Stimulated activated CD4-positive, alpha-beta T cell treated with anti-CD3 and anti-CD28 coated beads, Interleukin-1b, Interleukin-23, amount 100 ng/mL, for 1 hour (primary cell): ENCODE measurements at places on chromosomes 4 and X.
A peak's percentile ranks its signal among the peaks of the same experiment; 100 is the strongest.

DNA sequence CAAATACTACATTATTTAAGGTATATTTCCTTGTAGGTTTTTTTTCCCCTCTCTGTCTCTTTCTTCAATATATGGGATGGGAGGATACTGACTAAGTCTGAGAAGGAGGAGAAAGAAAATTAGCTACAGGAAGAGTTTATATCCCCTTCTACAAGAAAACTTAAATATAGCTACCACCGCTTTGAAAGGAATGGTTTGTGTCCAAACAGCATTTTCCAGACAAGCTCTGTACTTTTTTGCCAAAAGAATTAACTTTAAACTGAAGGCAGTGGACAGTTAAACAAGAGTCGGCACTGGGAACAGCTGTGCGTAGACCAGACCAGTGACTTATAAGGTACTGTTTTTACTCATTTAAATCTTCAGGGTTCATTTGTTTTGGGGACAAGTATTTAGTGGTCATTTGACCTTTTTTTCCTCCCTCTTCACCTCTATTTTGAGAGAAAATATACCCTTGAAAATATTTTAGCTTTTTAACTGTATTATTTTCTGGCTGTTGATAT, 303.7 kb downstream of the ARHGAP24 start:
- DNase-seq: no peak

GRCh38 chr4:66691101-66691500, 854.2 kb downstream of the CENPC start:
- DNase-seq: no peak

DNA sequence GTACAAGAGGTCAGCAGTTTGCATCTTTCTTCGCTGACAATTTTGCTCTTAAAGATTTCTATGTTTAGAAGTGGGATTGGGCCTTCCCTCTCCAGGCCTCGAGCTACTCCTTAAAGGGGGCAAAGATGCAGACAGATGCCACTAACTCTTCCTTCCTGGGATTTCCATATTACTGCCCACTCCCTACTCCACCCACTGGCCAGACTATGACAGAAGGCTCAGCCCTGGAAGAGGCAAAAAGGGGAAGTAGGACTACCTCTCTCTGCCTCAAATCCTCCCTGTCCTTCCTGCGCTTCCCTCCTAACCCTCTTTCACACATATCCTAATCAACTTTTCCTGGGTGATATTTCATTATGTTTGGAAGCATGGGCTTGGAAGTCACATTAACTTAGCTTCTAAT, 58.3 kb downstream of the EVC2 start:
- no peak for DNase-seq

DNA sequence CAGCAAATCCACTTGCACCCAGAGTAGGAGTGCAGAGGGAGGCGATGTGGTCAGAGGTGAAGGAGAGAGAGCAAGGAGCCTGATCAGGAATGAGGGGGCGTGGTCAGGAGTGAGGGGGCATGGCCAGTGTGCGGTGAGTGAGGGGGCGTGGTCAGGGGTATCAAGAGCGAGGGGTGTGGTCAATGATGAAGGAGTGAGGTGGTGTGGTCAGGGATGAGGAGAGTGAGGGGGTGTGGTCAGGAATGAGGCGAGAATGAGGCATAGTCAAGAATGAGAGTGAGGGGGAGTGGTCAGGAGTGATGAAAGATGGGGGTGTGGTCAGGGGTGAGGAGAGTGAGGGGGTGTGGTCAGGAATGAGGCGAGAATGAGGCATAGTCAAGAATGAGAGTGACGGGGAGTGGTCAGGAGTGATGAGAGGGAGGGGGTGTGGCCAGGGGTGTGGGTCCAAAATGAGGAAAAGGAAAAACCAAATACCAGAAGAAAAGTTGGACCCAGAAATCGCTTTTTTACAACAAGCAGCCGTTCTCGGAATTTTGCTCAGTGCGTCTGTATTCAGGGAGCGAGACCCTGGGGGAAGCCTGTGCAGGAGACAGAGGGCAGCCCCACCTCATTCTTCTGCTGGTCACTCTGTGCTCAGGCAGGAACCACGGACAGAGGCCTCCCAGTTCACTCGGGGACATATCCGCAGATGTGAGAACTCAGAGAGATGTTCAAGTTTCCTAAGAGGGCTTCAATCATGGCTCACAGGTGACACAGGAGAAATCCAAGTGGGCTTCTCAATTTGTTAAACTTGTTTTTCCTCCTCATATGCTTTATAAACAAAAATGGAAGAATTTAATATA, 47.5 kb downstream of the MAGEA1 start:
- no peak for DNase-seq

- DNase-seq: peak; percentile 12
These were observed 126.6 kb downstream of the ASB9 start for GRCh38 chrX:15143050-15143824.

GRCh38 chrX:64377753-64378152, 17.5 kb downstream of the MTMR8 start:
- no peak for DNase-seq

DNA sequence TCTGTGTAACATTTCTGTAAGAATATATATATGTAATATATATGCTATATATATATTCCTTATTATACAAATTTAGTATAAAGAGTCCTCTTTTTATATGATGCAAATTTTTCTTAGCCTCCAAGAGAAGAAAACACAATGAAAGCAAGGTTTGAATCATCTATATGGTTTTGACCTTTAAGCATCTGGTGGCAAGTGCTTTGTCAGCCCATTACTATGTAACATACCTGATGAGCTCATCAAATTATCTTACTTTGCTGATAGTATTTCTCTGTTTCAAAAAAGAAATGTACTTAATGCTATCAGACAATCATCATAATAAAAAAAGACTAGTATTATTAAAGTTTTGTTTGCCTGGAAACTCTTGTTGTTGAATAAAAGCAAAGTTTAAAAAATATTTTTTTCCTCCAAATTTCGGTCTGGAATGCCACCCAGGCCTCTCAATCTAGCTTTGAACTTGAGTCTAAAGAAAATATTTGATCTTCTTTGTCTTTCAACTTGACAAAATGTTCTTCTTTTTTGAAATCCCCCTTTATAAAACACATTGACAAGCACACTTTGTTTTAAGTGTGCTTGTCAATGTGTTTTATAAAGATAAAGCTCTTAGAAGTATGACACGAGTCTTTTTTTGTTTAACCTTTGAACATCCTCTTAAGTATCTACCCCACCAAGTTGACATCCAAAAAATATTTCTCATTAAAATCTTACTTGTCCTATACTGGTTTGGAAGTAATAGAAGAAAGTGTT, 26.2 kb downstream of the ZNF330 start:
- no peak for DNase-seq

DNA sequence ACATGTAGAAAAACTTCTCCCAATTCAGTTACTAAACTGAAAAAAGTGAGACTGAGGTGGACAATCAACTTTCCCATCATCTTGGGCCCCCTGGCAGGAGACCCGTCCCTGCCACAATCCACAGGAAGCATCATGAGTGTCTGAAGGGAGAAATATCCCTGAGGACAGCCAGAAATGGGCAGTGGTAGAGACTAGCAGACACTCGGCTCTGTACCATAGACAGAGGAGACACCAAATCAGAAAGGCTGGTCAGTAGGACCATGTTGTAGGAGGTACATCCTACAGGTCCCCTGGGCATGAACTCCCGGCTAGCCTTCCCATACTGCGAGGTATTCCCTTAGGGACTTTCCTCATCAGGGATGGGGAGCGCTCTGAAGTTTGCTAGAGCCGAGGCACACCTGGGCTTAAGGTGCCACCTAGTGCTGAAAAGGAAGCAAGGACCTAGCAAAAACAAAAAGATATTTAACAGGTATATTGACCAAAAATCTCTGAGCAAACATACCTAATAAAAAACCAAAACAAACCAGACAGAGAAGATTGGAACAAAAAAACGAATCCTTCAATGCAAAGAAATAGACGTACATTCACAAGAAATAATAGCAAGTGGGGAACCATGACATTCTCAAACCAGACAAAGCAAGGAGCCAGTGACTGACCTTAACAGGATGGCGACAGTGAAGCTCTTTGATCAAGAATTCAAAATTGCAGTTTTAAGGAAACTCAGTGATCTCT, 55.6 kb downstream of the HAUS3 start:
- no peak for DNase-seq

- no peak for DNase-seq
These were observed 122.5 kb downstream of the NFKB1 start for GRCh38 chr4:102623622-102624021.

DNA sequence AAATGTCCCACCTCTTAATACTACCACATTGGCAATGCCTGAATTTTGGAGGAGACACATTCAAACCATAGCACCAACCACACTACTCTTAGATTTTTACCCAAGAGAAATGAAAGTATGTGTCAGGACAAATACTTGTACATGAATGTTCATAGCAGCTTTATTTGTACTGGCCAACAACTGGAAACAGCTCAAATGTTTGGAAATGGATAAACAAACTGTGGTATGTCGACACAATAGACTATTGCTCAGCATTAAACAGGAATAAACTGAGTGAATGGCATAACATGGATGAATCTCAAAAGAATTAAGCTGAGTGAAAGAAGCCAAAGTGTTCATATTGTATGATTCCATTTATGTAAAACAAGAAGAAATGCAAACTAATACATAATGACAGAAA, 18.5 kb upstream of the EDA start:
- no peak for DNase-seq

DNA sequence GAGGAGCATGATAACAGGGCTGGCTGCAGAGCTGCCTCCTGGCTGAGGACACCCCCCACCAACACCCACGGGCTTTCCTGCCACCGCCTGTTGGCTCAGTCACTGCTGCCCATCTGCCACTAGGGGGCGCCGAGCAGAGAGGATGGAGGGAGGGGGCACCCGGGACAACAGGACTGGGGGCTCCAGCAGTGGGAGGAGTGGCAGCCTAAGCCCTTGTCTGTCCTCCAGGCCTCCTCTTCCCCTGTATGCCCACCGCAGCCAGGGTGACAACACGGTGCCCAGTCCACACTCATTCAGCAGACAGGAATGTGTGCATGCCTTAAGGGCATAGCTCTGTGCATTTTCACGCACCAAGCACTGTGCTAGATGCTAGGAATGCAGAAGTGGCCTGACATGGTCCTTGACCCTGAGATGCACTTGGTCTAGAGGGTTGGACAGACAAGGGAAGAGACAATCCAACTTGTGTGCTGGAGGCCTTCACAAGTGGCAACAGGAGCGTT, 149.9 kb downstream of the AMMECR1 start:
- DNase-seq: peak; percentile 7

- DNase-seq: no peak
These were observed 908 bp downstream of the PCDH10 start for GRCh38 chr4:133149932-133150471.

GRCh38 chr4:955161-955921, 18.0 kb downstream of the DGKQ start:
- DNase-seq: no peak

GRCh38 chrX:31212856-31213748, 141.3 kb upstream of the FTHL17 start:
- no peak for DNase-seq

- no peak for DNase-seq
These were observed 294.4 kb upstream of the FAT4 start for GRCh38 chr4:125020089-125021034.

DNA sequence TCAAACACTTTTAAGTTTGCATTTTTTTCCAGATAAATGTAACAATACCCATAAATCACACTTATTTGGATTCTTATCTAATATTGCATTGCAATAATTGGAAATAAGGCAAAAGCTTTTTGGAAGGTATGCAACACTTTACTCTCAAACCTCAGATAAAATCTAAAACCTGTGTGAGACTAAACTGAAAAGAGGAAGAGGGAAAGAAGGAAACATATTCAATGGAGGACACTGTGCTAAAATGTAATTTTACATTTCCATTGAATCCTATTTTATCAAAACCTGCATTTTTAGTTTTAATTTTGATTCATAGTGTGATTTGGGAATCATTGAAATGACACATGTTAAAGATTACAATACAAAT, 99.4 kb downstream of the HPGD start:
- no peak for DNase-seq

DNA sequence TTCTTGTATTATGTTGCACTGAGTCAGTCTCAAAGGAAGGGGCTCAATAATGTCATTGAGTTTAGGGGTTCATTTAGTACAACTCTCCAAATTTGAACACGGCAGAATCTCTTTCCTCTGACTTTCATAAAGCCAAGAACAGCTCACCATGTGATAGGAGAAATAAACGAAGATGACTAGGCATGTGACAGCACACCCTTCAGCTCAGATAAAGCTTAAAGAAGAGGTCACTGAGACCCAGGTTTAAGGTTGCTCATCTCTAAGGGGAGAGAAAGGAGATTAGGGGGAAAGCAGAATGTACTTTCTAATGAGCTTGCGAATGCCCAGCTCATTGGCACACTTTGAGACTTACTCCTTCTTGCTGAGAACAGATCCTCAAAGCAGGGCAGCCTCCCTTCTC, 89.0 kb downstream of the PLAC1 start:
- DNase-seq: no peak

DNA sequence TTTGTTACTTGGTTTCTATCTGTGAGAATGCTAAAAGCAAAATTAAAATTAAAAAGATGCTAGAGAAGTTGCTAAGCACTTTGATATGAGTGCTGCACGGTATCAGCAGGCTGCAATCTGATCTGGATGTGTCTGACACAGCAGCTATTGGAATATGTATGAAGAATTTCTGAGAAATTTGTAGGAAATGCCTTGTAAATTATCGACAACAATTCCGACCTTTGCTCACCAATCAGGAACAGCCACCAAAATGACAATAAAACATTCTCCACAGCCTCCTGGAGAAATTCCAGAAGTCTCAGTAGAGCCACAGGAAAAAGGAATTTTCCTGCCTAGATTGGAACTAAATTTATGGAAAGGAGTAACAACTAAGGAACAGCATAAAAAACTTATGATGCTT, 82.5 kb downstream of the TIGD2 start:
- no peak for DNase-seq

GRCh38 chr4:41189666-41190065, 24.7 kb downstream of the APBB2 start:
- DNase-seq: no peak

GRCh38 chrX:153941336-153942252, 2.8 kb downstream of the RENBP start:
- no peak for DNase-seq

DNA sequence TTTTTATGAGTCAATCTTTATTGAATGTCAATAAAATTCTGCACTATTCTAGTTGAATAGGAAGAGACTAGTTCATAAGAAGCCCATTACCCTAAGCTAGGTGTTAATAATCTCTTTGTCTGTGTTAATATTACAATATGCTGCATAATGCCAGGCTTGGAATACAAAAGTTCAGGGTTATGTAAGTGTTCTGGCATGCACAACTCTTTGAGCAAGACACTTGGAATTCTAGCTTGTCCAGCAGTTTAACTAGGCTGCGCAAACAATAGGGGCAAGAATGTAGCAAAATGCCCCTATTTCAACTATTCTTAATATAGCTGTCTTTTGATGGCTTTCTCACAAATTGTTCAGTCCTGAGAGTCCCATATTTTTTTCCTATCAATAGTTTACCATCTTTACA, 31.3 kb upstream of the ETNPPL start:
- DNase-seq: no peak
